ENCODE measurements at places on chromosomes 7 and 10.

DNA sequence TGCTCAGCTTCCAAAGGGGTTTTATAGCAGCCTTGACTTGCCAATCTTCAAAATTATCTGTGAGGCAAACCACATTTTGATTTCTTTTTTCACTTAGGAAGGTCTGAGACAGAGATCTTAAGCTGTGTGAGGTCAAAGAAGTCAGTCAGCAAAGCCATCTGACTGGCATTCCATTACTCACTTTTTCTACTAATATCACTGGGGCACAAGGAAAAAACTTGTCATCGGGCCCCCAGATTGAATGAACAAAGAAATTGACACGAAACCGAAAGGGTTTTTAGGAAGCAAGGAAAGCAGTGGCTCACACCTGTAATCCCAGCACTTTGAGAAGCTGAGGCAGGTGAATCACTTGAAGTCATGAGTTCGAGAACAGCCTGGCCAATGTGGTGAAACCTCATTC lies 78.5 kb upstream of the FRMD4A start:
- DNase-seq = no peak

DNA sequence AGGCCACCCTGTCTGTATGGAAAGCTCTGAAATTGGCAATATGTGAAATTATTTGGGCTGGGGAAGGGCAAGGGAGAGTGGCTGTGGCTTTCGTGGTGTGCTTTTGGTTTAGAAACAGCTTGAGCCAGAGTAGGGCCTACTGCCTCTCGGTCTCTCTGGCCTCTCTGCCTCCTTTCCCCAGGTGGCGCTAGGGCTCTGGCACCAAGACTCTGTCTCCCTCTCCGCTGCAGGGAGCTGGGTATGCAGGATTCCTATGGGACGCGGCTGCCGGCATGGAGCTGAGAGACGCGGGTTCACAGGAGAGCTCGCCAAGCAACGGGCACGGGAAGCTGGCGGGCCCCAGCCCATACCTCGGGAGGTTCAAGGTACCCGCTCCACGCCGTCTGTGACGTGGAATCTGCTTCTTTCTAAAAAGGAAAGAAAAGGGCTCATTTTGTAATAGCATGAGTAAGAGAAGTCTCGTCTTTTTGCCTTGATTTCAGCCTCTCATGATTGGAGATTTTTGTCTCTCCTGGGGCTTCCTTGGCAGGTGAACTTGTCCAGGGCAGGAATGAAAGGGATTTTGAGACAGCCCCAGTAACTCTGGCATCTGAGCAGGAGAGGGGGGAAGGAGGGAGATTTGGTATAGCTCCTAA lies 105.1 kb upstream of the ANLN start:
- DNase-seq = no peak

- no peak for DNase-seq
These were observed at the start of gene TBATA for GRCh38 chr10:70785190-70785589. Gene TBATA (minus strand): TSS chr10:70785377. CDS start chr10:70783379, 1,998 bp downstream.

- DNase-seq = no peak
These were observed 2.6 kb upstream of the NEURL1 start for GRCh38 chr10:103490986-103491314.

DNA sequence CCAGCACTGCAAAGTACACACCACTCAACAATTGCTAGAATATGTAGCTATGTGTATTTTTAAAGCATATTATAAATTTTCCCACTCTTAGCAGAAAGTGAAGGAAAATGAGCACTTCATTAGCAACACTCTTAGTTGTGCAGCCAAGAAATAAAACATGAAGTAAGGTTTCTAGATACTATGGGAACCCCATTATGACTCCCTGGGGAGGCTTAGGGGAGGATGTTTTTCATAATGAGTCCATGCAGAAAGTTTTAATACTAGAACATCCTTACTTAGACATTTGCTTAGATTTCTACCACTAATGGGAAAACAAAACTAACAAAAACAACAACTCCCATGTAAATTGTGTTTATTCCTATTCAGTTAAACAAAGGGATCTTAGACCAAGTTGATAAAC lies 148.4 kb upstream of the HDAC9 start:
- DNase-seq = no peak

DNA sequence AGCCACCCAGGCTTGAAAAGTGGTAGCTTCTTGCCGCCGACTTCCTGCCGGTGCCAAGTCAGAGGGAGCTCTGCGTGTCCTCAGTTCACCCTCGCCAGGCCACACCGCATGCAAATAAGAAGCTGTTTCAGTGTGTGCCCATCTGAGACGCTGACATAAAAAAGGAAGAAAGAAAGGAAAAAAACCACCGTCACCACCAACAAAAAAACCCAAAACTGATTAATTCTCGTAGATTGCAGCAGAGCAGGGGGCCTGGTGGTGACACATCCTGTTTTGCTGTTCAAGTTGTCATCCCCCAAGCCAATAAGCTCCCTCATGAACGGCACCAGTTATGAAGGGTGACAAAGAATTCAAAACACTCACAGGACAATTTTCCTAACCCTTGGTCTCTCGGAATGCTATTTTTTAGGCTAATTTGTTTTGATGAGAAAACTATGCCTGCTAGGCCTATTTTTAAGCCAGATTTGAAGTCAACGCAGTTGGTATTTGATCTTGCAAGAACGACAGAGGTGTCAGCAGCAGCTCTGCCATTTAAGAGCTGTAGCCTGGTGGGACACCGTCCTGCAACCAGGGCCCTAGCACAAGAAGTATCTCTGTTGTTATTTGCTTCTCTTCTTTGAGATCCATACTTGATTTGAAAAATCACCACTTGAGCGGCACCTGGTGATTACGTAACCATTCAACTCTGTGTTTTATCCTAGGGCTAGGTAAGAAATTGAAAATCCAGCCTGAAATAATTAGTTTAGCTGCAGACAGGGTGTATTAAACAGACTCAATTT lies 145.6 kb downstream of the PFKFB3 start:
- peak; percentile 85 for DNase-seq

- no peak for DNase-seq
These were observed 331.6 kb upstream of the HPS1 start for GRCh38 chr10:98778277-98778759.

DNA sequence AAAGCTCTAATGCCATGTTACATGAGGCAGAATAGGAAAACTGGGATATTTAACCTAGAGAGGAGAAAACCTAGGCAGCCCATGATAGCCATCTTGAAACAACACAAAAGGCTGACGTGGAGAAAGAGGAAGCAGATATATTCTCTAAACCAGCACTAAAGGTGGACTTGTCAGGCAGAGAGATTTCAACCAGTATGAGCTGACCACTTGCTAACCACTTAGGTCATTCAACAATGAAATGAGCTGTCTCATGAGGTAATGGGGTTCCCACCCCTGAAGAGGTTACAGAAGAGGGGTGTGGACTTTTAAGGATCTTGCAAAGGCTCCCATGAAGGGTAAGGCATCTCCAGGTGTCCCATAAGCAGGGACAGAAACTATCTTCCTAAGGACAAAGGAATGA lies 26.8 kb upstream of the EGR2 start:
- no peak for DNase-seq

DNA sequence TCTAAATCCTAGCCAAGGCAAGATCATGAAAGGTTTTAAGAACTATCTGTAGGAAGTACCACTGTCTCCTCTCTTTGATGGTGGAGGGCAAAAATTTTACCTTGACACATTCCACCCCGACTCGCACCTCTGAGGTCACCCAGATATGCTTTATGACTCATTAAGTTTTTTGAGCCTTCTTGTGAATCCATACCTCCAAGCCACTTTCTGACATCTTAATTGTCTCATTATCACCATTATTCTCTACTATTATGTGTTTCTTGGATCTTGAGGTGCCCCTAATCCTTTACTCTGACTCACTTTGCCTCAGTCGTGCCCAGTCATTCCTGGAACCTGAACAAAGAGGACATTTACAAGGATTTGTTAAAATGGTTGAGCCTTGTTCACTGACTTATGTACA lies 146.6 kb downstream of the RAPGEF5 start:
- DNase-seq = no peak

GRCh38 chr7:143811-144453 lies 48.4 kb upstream of the FAM20C start:
- no peak for DNase-seq

DNA sequence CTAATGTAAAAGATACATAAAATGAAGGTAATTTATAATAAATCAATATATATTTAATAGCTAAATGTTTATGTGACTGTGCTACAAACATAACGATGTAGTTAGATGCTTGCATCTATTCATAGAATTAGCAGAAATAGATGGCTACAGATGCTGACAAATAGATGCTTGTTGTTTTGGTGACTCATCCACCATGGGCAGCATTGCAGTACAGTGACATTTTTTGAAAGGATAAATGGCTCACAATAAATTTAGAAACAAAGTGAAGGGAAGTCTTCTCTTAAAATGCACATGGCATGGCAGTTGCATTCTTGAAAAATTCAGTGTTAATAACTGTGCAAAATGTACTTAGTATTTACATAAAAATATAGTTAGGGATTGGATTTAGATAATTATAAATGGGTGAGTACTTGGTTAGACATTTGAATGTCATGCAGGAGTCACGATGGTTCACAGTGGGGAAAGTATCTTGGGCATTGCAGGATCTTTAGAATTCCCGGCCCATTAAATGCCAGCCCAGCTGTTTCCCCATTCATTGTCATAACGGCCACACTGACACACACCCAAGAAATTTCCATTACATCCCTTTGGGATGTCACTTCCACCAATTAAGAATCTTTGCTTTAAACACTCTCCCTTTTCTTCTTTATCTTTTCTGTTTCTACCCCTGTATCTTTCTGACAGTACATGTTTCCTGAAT lies 564.1 kb downstream of the ATRNL1 start:
- no peak for DNase-seq

DNA sequence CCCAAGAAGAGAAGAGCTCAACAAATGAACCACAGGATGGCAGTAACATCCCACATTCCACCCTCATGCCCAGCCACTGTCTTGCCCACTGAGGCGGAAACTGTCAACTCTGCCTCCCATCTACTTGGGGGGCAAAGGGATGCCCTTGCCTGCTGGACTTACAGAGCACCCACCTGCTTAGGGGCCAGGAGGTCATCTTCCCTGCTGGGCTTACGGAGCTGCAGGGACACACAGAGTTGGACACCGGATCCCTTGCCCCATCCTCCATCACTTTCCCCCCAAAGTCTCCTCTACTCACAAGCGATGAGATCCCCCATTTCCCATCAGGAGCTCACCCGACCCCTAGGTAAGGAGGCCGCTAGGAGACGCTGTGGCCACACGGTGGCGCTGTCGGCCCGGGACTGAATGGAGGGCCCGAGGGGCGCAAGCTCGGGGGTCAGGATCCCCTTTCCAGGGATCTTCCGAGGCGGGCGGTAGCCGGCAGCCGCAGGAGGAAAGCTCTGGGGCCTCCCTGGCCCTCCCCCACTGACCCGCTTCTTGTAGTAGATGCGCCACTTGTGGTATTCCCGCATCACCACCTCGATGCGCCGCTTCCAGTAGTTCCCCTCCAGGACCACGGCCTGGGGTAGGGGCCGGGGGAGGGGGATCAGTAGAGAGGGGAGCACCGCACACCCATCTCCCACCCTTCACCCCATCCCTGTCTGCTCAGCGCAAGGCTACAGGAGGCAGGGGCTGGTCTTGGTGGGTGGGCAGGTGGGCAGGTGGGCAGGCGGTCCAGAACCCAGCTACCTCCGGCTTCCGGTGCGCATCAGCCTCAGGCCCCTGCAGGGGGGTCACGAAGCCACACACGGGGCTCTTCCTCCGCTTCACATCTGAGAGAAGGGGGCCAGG lies 17.3 kb downstream of the MLXIPL start:
- DNase-seq = peak; percentile 28

DNA sequence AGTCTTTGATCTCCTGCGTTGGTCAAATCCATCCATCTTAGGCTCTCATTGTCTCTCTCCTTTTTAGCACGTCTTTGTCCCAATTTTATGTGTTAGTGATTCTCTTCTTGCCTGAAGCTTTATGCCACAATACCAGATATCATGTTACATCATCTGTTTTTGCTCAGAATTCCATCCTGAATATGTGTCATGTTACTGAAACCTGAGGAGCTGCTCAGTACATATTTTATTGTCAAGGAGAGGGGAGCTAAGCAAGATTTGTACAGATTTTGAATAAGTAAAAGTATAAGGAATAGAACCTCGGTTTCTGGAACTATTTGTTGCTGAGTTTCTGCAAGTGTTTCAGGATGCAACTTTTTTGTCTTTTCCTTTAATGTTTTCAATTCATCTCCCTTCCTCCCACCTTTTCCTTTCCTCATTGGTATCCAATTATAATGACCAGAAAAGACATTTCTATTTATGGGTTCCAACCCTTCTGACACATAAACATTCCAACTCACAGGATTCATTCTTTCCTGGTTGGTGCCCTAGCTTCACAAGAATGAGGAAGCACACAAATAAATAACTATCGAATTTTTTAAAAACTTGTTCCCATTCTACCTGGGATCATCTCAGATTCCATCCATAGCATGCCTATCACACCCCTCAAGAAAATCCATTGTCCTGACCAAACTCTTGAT lies 291.8 kb downstream of the CRPPA start:
- no peak for DNase-seq

GRCh38 chr7:64639267-64640001 lies 26.5 kb upstream of the ZNF107 start:
- no peak for DNase-seq

DNA sequence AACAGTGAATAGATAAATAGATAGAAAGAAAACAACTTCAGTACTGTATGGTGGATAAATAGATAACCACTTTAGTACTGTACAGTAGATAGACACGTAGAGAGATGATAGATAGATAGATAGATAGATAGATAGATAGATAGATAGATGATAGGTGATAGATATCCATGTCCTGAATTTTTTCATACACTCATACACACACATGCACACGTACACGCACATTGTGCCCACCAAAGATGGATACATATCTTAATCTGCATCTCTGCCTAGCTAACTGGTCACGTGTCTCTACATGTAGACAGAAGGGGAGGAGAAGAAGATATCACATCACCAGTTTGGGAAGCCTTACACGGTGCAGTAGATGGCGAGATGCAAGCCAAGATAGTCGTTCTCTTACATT lies 99.2 kb downstream of the ARID5B start:
- DNase-seq = no peak

DNA sequence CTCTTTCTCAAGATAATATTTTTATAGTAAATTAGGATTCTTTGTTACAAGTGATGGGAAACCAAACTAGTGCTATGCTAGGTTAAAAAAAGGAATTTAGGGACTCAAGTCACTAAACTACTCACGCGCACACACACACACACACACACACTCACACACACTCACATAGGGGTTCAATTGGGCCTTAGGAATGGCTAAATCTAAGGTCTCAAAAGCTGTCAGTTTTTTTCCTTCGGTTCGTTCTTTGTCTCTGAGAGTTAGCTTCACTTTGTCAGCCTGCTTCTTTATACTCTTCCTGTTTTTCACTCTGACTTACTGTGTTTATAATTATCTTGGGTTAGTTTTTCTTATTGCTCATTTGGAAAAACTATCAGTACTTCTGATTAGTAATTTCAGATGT lies 138.9 kb downstream of the ADK start:
- DNase-seq = no peak

GRCh38 chr7:155263581-155264143 lies 34.0 kb upstream of the INSIG1 start:
- DNase-seq = no peak

- DNase-seq = no peak
These were observed 179.0 kb upstream of the DKK1 start for GRCh38 chr10:52135101-52135500.

DNA sequence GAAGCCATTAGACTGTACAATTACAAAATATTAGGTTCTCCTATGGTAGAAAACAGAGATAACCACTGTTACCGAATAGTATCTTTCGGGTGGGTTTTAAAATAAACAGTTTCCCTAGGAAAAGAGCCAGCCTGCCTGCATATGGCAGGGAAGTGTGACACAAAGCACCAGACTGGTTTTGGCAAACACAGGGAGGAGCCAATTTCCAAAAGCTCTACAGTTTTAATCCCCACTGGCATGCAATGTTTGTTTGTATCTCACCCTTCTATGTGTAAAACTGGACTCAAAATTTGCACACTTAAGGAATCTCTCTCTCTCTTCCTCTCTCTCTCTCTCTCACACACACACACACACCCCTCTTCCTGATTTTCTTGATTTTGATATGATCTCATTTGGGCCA lies 261.7 kb downstream of the ETV1 start:
- no peak for DNase-seq

Measured in T-helper 22 cell (primary cell).